NCI-H2081 treated with DMSO at 0.1 percent for 48 hours (cell line): ENCODE measurements at places on chromosomes 7 and 10.

- DNase-seq = no peak
Observed at GRCh38 chr10:75870039-75870645, 438.7 kb downstream of the LRMDA start.

DNA sequence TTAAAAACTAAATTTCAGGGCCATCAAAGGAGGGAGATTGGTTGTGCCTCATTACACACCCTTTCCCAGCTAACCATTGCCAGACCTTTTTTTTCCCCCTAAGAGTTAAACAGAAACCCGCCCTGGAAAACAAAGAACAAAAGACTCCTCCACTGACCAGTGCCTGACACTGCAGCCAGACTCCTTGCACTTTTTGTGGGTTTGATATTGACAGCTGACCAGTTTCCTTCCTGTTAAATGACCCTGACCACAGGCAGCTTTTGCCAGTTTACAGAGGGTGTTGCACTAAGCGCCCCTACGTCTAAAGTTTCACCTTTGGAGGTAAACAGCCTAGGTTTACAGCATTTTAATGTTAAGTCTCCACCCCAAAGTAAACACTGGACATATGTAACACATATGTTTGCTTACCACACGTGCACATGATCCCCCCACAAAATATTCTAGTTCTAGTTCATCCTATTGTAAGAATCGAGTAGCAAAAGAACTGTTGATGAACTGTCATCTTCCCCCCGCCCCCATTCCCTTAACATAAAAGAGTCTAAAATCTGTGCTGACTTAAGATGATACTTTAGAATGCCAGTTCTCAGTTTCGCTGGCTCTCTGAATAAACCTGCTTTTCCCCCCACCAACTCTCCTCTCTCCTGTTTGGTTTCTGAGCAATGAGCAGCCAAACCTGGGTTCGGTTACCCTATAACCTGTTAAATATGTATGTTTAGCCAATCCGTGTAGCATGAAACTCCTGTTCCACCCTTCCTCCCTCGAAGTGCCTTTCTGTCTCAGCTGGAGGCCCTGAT, 38.0 kb downstream of the FOXI2 start:
- no peak for DNase-seq

GRCh38 chr10:26439406-26440087, 1.4 kb downstream of the APBB1IP start:
- DNase-seq = no peak

DNA sequence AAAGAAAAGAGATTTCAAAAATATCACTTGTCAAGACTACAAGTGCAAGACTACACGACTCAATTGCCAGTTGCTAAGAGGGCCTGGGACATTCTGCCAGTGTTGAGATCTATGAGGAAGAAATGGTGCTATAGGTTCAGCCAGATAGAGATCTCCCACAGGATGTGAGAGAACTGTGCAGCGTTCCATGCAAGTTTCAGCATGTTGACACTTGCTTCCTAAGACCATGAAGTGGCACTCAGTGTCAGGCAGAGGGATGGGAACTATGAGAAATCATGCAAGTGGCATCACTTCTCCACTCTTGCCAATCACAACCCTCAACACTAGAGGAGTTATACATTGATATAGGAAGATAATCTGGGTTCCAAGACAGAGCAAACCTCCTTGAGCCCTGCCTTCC, 210.3 kb downstream of the CHRM2 start:
- no peak for DNase-seq

DNA sequence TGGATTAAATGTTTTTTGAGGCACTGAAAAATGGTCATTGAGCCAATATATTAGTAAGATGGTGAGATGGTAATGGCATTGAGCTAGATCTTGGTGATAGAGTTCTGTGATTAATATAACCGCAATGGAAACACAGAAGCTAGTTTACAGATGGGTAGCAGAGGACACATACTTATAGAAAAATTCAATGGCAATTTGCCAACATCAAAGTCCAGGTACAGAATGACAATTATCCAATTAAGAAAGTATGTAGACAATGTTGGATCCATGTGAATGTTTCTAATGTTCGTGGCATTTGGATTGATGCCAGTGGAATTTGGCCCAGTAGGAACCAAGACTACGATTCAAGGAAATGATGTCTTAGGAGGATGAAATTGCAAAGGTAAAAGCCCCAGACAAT, 187.8 kb downstream of the GNAT3 start:
- no peak for DNase-seq

DNA sequence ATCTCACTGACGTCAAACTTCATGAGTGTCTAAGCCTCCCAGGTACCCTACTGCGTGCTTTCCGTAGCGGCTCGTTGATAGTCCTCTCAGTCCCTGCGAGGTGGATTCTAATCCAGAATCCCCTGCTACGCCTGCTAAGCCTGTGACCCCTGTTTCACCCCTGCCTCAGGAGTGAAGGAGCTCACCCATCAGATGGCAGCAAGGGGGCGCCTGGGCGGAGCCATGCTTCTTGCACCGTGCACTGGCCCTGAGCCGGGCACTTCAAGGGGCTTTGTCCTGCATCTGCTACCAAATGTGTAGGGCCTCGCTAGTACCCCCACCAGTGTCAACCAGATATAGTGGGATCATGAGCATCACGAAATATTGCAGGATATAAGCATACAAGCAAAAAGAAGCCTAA, 918 bp upstream of the STRA8 start:
- DNase-seq = no peak

- DNase-seq = no peak
Observed at GRCh38 chr7:87173471-87173870, 21.2 kb downstream of the DMTF1 start.

DNA sequence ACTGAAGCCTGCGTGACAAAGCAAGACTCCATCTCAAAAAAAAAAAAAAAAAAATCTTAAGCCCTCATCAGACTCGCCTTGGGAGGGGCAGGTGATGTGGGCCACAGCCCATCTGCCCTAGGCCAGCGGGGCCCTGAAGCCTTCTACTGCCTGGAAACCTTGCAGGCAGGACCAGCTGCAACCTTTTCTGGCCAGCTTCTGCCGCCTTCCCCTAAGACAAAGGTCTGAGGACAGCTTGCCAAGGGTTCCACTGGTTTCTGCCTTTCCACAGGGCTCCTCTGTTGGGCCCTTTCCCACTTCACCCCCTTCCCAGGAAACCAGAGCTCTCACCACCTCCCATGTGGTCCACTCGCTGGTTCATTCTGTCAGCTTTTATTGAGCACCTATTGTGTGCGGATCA, 35.2 kb downstream of the UBTD1 start:
- DNase-seq = no peak

GRCh38 chr7:22207724-22208225, 149.2 kb downstream of the RAPGEF5 start:
- DNase-seq = no peak

GRCh38 chr7:25216837-25217236, 11.4 kb downstream of the NPVF start:
- no peak for DNase-seq
